ENCODE measurements at places on chromosomes 4 and X.
A peak's percentile ranks its signal among the peaks of the same experiment; 100 is the strongest.

DNA sequence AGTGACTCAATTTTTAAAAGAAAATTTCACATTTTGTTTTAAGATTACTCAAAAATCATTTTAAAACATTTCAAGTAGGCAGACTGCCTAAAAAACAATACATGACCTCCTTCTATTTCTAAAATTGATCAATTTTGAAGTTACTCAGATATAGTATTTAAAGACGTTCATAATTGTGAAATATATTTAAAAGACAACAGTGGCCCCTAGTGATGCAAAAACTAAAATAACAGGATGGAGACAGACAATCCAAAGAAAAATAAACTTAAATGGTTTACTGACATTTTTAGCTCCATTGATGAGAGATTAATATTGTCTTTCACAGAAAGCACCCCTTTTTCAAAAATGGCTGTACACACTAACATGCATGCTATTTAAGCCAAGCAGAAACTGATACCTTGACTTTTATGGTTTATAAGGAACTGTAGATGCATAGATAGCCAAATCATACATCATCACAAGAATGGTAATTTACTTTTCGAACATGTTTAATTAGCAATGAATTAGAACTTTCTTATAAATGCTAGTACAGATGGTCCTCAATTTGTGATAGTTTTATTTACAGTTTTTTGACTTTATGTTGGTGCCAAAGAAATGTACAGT is 69.8 kb upstream of the FAT4 start:
- no peak for DNase-seq

- DNase-seq, result no peak
These were observed 45.7 kb downstream of the ACOX3 start for GRCh38 chr4:8394806-8395205.

GRCh38 chrX:129808158-129808828 is 28.5 kb downstream of the SASH3 start:
- DNase-seq, result no peak

DNA sequence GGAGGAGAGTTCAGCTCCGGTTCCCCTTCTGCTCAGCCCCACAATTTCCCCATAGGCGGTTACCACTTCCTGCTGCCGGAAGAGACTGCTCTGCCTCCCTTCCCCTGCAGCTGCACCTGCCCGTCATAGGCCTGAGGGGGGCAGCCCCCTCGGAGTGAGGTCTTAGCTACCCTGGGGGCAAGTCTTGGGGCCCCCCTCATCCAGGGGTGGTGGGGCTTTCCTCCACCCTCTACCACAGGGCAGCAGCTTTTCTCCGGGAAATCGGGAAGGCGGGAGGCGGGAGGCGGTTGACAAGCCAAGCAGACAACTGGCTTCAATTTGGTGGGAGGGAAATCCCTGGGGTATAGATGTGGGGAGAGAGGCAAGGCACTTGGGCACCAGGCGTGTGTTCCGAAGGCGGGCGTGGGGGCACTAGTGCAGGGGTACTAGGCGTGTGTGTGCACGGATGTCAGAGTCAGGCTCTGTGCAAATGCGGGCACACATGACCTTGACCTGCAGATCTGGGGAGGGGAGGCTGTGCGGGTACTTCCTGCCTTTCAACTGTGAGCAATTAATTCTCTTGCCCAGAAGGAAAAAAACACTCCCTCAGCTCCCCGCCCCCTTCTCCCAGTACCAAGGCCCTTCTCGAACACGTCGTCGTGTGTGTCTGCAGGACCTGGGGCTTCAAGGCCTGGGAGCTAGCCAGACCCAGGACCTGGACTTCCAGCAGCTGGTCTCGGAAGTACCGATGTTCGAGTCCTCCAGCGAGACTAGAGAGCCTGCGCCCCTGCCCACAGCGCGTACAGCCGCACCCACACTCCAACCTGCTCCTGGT is 1.0 kb upstream of the ARHGAP4 start:
- peak; percentile 70 for DNase-seq

DNA sequence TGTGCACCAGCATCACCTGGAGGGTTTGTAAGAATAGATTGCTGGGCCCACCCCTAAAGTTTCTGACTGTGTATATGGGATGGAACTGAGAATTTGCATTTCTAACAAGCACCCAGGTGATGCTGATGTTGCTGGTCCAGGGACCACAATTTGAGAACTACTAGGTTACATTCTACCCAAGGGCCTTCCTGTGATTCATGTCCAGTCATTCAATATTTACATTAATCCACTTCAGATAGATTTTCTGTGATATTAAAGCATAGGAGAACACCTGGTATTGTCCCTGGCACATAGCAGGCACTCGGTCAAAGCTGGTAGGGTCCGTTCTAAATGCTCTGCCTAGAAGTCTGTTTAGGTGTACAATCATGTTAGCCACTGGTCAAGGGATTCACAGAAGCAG is 19.5 kb upstream of the XPNPEP2 start:
- DNase-seq, result no peak

GRCh38 chr4:102610007-102610406 is 108.8 kb downstream of the NFKB1 start:
- no peak for DNase-seq

DNA sequence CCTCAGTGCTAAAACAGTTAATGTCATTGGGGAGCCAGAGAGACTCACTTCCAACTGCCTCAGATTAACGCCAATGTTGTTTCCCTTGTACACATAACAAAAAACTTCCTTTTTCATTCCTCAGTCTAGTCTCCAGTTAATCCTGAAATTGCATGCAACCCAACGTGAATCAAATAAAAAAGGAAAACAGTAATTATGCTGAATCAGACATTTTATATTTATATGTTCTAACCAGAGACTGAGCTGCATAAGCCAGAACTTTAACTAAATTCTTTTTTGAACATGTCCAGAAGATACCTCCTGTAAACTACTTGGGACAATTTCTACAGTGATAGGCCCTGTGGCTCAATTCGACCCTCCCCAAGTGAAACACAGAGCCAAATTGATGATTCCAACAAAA is 4.7 kb downstream of the GPC4 start:
- no peak for DNase-seq

DNA sequence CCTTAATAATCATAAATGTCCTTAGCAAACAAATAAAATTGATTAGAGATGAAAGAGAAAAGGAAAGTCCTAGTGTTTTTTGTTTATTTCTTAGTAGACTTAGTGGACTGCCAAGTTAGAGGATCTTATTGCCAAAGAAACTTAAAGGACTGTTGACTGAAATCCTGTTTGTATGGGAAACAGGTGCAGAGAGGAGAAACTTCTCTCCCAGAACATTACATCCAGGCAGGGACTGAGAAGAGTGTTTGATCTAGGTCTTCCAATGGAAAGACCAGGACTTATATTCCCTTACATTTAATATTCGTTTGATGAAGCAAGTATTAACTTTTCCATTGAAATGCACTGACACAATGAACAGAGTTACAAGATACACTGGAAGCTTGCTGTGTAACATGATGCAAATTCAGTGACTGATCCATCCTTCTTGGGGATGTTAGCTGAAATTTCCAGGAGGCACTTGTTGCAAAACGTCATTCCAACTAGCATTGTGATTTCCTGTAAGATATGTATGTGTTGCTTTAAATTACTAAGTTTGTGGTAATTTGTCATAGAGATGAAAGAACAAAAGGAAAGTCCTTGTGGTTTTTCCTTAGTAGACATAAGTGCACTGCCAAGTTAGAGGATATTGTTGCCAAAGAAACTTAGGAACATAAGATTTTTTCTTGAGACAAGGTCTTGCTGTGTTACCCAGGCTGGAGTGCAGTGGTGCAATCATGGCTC is 505.6 kb downstream of the STIM2 start:
- DNase-seq, result no peak

GRCh38 chr4:176849076-176849475 is 56.4 kb upstream of the VEGFC start:
- no peak for DNase-seq

- DNase-seq, result no peak
These were observed 5.6 kb downstream of the SEPTIN11 start for GRCh38 chr4:76955182-76955581.

GRCh38 chrX:39974270-39974669 is 123.5 kb downstream of the BCOR start:
- DNase-seq, result no peak

GRCh38 chr4:113358784-113359183 is 309.3 kb downstream of the ANK2 start:
- DNase-seq, result no peak

DNA sequence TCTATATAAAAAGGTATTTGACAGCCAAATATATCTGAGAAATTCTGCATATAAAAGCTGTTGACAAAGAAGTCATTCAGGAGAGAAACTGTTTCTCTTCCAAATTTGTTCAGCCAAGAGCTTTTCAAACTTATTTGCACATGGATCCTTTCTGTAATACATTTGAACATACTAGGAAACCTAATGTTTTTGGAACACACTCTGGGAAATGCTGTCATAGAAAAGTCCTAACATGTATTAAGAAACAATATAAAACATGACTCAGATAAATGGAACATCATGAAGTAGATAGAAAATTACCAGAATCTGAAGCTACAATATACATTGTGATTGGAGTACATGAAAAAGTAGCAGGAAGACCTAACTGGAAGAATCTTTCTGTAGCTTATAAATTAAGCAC is 781.5 kb upstream of the EPHA5 start:
- DNase-seq, result no peak

DNA sequence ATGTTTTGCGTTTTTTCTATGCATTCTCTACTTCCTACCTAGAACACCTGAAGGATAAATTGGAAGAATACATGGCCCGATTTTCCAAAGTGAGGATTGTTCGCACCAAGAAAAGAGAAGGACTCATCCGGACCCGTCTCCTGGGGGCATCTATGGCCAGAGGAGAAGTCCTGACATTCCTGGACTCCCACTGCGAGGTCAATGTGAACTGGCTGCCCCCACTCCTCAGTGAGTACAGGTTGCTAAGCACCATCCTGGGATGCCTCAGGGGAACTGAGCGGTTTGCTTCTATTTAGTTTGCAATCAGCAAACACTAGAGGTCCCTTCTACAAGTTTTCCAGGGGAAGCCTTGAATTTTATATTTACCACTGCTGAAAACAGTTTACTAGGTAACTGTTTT is 359.3 kb upstream of the GALNT7 start:
- DNase-seq, result no peak

DNA sequence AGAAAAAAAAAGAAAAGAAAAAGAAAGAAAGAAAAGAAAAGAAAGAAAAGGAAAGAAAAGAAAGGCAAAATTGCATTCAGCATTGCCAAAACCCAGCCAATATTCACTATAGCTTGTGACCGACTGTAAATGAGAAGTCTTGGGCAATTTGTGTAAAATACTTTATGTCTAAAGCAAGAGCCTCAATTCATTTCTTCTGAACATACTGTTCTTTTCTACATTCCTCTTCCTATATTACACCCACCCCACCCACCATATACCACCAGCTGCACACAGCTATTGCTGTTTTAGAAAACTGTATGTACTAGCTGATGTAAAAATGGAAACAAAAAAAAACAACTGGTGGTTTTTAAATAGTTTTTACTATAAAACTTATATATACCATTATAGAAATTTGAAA is 156.9 kb upstream of the TTC29 start:
- no peak for DNase-seq

GRCh38 chr4:17324386-17324830 is 187.5 kb downstream of the QDPR start:
- peak; percentile 60 for DNase-seq

DNA sequence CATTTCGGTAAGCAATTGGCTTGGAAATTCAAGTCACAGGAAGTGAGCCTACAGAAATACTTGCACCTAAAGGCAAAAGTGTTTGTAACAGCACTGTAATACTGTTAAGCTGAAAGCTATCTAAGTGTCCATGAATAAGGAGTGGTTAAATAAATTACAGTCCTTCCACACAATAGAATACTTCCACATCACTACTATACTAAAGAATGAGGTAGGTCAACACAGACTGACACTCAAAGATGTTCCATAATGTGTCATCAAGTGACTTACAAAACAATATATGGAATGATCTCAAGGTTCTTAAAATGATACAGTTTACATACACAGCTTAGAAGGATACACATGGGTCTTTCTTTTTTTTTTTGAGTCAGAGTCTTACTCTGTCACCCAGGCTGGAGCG is 27.0 kb downstream of the SLC10A6 start:
- DNase-seq, result no peak

- DNase-seq, result no peak
These were observed 157.1 kb downstream of the VEGFC start for GRCh38 chr4:176635372-176636261.
